ENCODE measurements at places on chromosomes 4 and X. TPM values are rescaled to one million over a fixed set of nuclear protein-coding genes. Genes with fewer than 3 reads are reported as not detected.

- DNase-seq: no peak
Observed at GRCh38 chrX:56226980-56227379, 5.2 kb upstream of the KLF8 start.

GRCh38 chr4:14994242-14994641, 8.0 kb upstream of the CPEB2 start:
- no peak for DNase-seq

DNA sequence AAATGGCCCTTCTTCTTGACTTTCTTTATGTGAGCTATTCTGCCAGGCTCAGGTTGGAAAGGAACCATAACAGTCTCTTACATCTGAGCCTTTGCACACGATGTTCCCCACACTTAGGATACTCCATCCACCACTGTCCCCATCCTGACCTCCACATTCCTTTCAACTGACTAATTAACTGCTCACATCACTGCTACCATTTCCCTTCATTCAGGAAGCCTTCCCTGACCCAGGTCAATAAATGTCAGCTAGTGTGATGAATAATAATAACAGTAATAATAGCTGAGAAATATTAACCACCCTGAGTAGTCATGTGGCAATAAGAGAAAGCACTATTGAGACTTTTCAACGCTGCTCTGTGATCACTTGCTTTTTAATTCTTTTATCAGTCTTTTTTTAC, 291.7 kb downstream of the KCNIP4 start:
- no peak for DNase-seq

GRCh38 chrX:3293251-3293650, 53.2 kb downstream of the MXRA5 start:
- no peak for DNase-seq

GRCh38 chr4:137543198-137543597, 10.9 kb upstream of the PCDH18 start:
- no peak for DNase-seq

DNA sequence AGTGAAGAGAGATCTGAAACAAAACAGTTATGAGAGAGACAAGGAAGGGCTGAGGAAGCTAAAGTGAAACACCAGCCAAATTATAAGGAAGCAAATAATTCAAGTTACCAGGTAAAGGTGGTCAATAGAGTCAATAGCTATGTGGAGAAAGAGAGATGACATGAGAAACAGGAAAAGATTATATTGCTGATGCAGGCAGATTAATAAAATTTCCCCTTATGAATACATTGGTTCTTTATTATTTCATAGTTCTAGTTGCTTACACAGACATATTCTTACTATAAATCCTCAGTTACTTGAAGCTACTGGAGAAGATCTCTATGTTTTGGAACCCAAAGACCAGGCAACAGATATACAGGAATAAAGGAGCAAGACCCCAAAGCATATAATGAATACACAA, 273.7 kb upstream of the CTSO start:
- DNase-seq: no peak

DNA sequence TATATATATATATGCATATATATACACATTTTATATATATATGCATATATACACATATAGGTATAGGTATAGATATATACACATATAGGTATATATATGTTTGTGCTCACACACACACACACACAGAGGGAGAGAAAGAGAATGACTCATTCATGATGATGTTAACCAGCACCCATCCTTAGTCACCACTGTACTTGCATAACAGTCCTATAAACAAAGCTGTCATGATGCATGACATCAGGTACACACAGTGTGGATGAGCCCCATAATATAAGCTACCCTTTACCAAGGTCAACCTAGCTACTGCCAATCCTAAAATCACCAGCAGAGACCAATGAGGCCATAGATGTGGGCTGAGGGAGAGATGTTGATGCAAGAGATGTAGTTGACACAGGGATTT, 1408.0 kb downstream of the RAPGEF2 start:
- no peak for DNase-seq

- DNase-seq: no peak
Observed at GRCh38 chr4:148057516-148057915, 325.6 kb downstream of the ARHGAP10 start.

GRCh38 chrX:135547767-135548166, 27.3 kb downstream of the INTS6L start:
- no peak for DNase-seq

DNA sequence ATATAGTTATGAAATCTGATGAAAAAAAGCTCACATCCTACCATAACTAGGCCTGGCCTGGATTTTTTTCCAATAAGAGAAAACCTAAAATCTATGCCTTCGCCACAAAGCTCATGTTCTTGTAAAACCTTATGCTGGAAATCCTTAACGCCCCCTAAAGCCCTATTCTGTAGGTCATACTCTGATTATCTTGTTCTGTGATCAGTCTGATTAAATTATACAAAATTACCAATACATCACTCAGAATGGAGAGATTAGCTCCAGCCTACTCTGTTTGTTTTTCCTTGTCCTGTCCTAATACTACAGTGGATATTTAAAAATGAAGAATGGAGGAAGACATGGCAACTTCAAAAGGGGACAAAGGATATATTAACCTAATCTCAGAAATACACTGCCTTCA, 7.2 kb downstream of the ZNF827 start:
- DNase-seq: no peak

GRCh38 chr4:13108096-13108495, 376.0 kb downstream of the RAB28 start:
- no peak for DNase-seq

DNA sequence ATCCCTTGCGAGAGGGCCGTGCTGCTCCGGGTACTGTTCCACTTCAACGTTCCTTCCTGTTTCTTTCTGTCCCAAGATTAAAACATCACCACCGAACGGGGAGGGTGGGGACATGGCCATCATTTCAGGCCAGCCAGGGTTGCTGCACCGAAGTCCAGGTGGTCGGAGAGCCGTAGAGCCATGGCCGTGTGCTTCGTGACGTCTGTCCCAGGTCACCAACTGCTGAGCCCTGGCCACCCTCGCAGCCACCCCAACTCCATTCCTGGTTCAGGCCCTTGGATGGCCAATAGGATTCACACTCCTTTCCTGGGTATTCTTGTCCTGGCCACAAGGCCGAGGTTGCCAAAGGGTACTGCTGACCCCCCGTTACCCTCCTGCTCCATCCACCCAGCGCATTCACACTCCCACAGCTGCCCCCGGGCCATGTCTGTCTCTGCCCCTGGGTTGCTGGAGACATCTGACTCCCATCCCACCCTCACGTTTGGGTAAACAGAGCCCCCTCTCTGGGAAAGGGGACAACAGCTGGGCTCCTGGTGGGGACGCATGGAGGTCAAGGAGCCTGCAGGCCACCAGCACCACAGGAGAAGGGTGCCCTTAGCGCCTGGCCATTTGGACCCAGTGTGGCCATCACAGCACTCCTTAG, 103.2 kb downstream of the HMX1 start:
- DNase-seq: no peak

- no peak for DNase-seq
Observed at GRCh38 chr4:75683482-75684155, 10.4 kb upstream of the G3BP2 start.

DNA sequence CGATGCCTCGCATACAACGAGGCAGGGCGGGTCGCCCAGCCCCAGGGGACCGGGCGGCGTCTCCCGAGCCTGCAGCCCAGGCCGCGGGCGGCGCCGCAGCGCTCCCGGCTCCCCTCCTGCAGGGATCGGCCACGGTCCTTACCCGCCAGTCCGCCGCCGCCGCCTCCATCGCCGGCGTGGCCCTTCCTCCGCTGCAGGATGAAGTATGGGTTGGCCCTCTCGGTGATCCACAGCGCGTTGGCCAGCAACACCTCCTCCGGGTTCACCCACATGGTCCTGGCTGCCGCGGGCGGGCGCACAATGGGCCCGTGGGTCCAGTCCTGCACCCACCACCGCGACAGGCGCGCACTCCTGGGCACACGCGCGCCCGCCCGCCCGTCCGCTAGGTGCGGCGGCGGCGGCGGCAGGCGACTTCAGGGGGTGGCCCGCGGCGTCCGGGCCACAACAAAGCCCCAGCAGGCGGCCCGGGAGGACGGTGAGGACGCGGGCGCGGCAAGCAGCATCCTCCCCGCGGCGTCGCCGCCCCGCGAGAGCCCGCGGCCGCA, 339 bp downstream of the TBC1D9 start:
- no peak for DNase-seq

- no peak for DNase-seq
Observed at GRCh38 chrX:118116713-118117550, at the start of gene KLHL13. TSS of gene KLHL13 (minus strand) at chrX:118116810. CDS start at chrX:118028473, 88,337 bp downstream.

GRCh38 chr4:7371210-7371941, 63.4 kb downstream of the PSAPL1 start:
- DNase-seq: no peak

DNA sequence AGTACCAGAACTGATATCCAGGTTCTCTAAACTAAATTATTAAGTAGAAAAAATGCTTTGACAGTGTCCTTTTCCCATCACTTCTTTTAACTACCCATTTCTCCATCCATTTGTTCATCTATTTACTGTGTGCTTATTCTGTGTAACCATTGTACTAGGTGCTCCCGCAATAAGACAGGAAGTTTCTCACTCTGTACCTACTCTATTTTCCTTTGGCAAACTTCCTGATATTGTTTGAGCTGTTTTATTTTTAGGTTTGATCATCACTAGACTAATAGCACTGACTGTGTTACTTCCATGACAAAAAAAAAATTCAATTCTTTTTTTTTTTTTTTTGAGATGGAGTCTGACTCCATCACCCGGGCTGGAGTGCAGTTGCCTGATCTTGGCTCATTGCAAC, 102.5 kb upstream of the CASK start:
- DNase-seq: no peak

- DNase-seq: no peak
Observed at GRCh38 chr4:7051144-7051495, 7.9 kb downstream of the TADA2B start.

GRCh38 chrX:147935156-147935758, 23.5 kb downstream of the FMR1 start:
- DNase-seq: no peak

DNA sequence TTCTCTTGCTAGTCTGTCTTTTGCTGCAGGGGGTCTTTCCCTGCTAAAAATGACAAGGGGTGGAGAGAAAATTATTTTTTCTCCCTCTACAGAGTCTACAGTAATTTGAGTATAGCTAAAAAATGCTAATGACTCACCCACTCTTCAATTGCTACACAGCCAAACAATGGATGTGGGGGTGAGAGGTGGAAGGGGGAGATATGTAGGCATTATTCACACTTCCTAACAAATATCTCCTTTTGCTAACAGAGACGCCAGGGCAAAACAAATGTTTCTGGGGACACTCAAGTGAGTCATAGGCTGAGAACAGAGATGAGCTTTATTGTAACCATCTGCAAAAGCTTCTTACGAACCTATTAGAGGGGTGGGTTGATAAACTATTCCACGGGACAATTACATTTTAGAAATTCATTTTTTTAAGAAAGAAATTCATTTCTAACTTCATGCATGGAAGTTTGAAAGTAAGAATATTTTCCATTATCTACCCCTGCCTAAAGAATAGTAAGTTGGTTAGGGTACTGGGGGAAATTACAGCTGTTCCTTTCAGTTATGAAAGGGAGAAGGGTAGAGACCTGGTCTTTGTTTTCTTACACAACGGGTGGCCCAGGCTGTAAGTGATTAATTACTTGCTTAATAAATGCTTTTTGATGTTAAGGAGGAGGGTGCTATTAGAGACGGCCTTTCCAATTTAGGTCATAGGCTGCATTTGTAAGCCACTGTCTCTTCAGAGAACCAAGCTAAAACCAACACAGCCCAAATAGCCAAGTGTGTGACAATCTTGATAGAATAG, 12.8 kb downstream of the SCD5 start:
- DNase-seq: no peak

- DNase-seq: no peak
Observed at GRCh38 chr4:37795581-37796195, 30.8 kb upstream of the PGM2 start.

DNA sequence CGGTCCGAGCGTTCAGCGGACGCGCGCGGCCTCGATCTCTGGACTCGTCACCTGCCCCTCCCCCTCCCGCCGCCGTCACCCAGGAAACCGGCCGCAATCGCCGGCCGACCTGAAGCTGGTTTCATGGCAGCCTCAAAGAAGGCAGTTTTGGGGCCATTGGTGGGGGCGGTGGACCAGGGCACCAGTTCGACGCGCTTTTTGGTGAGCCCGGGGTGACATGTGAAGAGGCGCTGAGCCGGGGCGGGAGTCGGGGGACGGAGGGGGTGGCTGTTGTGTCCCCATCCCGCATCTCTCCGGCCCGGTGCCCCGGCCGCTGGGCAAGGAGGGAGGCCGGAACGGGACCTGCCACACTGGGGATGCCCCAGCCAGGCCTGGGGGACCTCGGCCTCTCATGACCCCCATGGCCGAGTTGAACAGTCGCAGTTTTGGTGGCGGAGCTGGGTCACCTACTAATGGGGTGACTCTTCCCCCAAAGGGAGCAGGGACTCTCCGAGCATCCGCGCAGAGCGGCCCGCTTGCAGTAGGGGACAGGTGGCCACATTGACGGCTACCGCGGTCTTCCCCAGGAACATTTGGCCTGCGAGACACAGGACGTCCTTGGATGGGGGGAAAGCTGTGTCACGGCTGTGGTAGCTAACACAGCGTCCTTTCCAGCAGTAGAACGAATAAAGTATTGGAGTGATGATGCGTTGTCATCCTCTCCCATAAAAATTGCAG, at the start of gene GK:
GK (plus strand) TSS at position 9 of the 717 bp plus-strand sequence; CDS start at position 124, 115 bp downstream.
- DNase-seq: peak; percentile 45

DNA sequence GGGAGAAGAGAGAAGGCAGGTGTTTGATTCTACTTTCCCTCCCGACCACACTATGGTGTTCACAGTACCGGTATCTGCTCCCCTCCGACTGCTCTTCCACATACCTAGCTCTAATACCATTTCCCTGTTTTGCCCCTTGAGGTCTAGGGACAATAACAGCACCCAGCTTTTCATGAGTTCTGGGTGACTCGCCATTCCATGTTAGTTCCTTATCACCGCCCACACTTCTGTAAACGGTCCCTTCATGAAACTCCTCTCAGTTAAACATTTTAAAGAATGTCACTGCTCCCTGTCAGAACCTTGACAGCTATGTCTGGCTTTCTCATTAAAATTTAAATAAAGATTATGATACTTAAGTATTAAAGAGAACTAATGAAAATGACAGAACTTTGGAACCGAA, 136.7 kb downstream of the ADAMTS3 start:
- no peak for DNase-seq

GRCh38 chrX:132940727-132941327, 17.6 kb downstream of the HS6ST2 start:
- no peak for DNase-seq

- DNase-seq: no peak
Observed at GRCh38 chrX:40066700-40067099, 31.1 kb downstream of the BCOR start.

DNA sequence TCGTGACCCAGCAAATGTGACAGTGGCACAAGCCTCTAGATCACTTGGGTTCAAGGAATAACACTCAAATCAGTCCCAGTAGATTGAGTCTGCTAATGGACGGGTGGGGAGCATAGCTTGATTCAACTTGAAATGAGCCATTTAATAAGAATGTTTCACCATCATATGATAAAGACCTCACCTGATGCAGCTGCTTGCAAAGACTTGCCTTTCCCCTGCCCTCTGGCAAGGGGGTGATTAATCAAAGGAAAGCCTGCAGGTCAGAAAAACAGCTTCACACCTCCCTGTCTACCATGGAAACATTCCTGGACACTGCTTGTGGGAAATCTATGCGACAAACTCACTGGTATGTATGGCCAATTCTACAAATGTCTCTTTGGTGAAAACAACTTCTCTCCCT, 54.5 kb downstream of the CD99L2 start:
- no peak for DNase-seq

MTM1 gene
- 18.8 TPM for total RNA-seq

GPC4 gene
- total RNA-seq: not detected

FAAH2 gene
- 2.9 TPM for total RNA-seq

SASH3 gene
- 76.8 TPM for total RNA-seq

SSX3 gene
- not detected for total RNA-seq

KLF3 gene
- total RNA-seq: 194 TPM

GATA1 gene
- total RNA-seq: not detected

PAK3 gene
- 0.49 TPM for total RNA-seq

ASMT gene
- total RNA-seq: 1.8 TPM
